ENCODE measurements at places on chromosomes 5 and 9.

DNA sequence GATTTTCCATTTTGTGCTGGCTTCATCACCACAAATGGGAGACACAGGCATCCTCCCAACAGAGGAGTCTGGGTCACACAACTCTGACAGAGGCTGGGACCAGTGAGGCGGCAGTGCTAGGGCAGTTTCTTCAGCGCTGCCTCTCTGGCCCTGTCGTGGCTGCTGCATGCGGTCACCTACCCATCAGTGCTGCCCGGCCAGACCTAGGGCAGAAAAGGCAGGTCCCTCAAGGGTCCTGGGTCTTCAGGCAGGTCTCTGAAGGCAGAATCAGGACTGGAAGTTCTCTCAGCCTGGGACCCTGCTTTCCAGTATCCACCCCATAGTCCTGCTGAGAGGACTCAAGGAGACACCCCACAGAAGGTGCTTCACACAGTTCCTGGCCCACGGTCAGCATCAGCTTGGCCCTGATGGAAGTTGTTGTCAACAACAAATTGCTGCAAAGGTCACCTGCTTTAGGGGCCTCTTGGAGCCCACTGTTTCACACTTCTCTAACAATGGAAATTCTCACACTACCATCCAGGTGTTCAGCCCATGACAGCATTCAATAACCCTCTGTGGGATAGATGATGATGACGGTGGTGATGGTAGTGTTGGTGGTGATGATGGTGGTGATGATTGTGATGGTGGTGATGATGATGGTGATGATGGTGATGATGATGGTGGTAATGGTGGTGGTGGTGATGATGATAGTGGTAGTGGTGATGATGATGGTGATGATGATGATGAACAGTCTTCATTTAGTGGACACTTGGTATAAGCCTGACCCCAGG lies 146.4 kb upstream of the PPP1R26 start:
- H3K36me3 ChIP-seq = no peaks in the 10 kb centered on the region
- H3K4me3 ChIP-seq = no peak overlapping the region
- DNase-seq = no peak
- no peak overlapping the region for H3K27ac ChIP-seq

GRCh38 chr9:126420643-126421564 lies 94.3 kb downstream of the MVB12B start:
- H3K4me1 ChIP-seq = no peaks in the 10 kb centered on the region
- DNase-seq = peak; percentile 30
- no peak overlapping the region for H3K27ac ChIP-seq
- H3K4me3 ChIP-seq = no peak overlapping the region
- peaks cover 9% of the 10 kb centered on the region for H3K36me3 ChIP-seq
- H3K27me3 ChIP-seq = no peaks in the 10 kb centered on the region

- no peak overlapping the region for H3K4me3 ChIP-seq
- no peaks in the 10 kb centered on the region for H3K27me3 ChIP-seq
- H3K4me1 ChIP-seq = no peaks in the 10 kb centered on the region
- no peak for DNase-seq
- H3K27ac ChIP-seq = no peak overlapping the region
These were observed 118.7 kb downstream of the DIRAS2 start for GRCh38 chr9:90523958-90524357.

DNA sequence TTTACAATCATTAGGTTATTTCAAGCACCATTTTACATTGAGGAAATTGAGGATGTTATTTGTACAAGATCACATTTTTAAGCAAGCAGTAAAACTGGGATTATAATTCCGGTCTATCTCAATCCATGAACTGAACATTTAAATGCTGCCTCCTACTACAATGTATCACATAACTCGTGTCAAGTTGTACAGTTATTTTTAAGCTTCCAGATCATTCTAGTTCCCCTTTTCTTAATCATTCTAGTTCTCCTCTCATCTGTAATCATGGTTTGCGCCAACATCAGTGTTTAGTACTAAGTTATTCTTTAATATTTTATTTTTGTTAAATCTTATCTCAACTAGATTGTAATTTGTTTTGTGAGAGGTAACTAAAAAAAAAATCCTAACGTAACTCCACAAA lies 2.4 kb upstream of the UHRF2 start:
- no peak overlapping the region for H3K4me3 ChIP-seq
- H3K36me3 ChIP-seq = no peaks in the 10 kb centered on the region
- no peak overlapping the region for H3K27ac ChIP-seq
- no peaks in the 10 kb centered on the region for H3K27me3 ChIP-seq
- peaks cover 4% of the 10 kb centered on the region for H3K4me1 ChIP-seq
- no peak for DNase-seq

- no peak overlapping the region for H3K4me3 ChIP-seq
- no peaks in the 10 kb centered on the region for H3K27me3 ChIP-seq
- DNase-seq = no peak
- H3K27ac ChIP-seq = no peak overlapping the region
- peaks cover 32% of the 10 kb centered on the region for H3K4me1 ChIP-seq
- H3K36me3 ChIP-seq = no peaks in the 10 kb centered on the region
These were observed 103.3 kb downstream of the CD180 start for GRCh38 chr5:67093279-67093678.

Measured in ascending aorta (tissue), 2 donors.